ENCODE measurements at places on chromosomes 2 and 18.

DNA sequence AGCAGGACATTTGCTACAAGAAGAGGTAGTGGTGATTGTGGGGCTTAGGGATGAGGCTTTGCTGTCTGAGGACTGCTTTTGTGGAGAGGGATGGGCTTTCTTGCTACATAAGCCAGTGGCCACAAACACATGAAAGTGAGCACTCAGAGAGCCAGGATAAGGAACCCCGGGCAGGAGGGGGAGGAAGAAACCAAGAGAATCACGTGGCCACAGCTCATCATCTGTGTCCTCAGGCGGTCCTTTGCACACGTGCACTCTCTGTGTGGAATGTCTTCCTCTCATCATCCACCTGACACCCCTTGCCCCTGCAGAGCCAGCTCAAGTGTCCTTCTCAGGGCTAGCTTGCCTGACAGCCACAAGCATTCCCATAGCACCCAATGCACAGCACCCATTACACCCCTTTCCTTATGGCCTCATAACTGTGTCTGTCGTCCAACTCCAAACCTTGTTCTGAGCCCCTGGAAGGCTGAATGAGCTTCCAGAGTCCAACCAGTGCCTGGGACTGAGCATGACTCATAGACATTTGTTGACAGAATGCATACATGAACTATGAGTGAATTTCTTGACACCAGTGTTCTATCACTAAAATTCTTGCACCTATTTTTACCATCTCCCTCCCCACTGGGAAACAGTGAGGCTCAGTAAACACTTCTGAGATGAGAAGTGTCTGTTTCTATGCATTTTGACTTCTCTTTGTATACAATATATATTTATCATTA is 398.3 kb downstream of the ALK start:
- no peak for DNase-seq

DNA sequence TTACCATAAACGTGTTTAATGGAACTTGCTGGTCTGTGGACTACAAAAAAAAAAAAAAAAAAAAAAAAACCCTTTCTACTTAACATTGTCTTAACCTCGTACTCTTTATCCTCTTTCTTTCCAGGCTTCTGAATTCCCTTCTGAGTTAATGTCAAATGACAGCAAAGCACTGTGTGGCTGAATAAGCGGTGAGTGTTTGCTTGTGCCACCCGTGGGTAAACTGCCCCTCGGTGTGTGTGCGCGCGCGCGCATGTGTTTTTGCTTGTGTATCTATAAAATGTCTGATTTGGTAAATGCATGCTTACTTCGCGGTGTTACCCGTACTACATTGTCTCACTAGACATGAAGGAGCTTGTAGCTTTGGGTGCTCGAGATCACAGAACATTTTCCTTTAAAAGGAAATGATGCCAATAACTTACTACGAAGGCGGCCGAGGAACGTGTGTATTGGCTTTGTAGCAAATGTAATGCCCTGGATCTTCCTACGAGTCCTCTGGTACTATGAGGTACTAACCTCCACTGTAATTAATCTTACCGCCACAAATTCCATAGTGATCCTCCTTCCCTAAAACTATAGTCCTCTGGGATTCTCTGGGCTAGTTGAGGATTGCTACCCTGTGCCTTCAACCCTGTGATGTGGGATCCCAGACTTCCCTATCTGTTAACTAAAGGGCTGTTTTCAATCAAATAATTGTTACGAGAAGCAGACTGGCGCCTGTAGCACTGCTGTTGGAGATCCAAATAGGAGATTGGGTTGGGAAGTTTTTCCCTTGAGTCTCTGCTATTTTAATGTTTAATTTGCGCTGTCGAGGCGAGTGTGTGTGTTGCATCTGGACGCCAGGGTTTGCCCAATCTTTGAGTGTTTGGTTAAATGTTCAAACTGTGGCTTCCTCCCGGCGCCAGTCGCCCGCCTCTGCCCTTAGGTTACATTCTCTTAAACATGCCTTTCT is 1.1 kb downstream of the ID2 start:
- DNase-seq, result no peak

- no peak for DNase-seq
Observed at GRCh38 chr2:189751080-189751658, 11.4 kb downstream of the OSGEPL1 start.

DNA sequence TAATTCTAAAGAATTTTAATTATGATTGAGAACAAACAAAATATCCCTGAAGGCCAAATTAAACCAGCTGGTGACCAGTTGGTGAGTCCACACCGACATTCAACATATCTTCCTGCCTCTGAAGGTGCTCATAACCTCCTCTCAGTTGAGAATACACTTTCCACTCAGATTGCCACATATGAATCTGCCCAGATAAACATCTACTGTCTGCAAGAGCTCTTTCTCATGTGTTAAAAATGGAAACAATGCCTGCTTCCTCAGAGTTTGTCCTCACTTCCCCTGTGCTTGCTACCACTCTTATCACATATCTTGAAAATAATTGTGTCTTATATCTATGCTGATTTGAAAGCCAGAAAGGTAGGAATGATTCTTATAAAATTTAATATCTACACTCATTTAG is 177.7 kb upstream of the GULP1 start:
- peak; percentile 8 for DNase-seq

GRCh38 chr18:75612456-75612855 is 185.0 kb upstream of the SMIM21 start:
- DNase-seq, result no peak

- DNase-seq, result no peak
Observed at GRCh38 chr18:50559752-50560680, at the start of gene MAPK4. MAPK4 (plus strand) TSS chr18:50560087; CDS start chr18:50663959, 103,872 bp downstream.

DNA sequence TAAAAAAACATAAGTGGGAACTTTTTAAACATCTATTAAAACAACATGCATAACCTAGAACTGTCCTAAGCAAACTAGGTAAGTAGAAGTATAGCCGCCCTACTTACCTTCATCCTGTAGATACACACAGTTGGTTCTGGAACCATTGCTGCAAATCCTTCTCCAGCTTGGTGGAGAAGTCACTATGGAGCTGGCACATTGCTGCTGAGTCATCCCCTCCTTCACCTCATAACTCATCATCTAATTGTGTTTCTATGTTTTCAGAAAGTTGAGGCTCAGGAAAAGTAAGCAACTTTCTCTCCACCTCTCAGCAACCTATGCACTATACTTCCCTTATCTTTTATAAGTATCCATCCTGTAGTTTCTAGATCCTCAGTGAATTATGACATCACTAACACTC is 269.8 kb upstream of the MMADHC start:
- no peak for DNase-seq

DNA sequence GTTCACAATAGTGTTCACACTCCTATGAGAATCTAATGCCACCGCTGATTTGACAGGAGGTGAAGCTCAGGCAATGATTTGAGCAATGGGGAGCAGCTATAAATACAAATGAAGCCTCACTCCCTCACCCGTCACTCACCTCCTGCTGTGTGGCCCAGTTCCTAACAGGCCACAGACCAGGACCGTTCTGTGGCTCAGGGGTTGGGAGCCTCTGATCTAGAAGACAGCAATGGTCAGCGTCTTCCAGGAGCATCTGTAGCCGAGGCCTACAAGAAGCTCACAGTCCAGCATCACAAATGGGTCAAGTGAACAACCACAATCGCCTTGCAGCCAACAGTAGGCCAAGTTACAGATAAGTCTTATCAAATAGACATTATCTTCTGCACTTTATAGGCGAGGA is 110.0 kb upstream of the SLC66A3 start:
- DNase-seq, result no peak

GRCh38 chr2:88016960-88017779 is 823 bp upstream of the RNU2-63P start:
- no peak for DNase-seq

- DNase-seq, result no peak
Observed at GRCh38 chr2:41597680-41598079, 450.1 kb upstream of the PKDCC start.

GRCh38 chr2:164464376-164464775 is 156.9 kb downstream of the GRB14 start:
- no peak for DNase-seq

DNA sequence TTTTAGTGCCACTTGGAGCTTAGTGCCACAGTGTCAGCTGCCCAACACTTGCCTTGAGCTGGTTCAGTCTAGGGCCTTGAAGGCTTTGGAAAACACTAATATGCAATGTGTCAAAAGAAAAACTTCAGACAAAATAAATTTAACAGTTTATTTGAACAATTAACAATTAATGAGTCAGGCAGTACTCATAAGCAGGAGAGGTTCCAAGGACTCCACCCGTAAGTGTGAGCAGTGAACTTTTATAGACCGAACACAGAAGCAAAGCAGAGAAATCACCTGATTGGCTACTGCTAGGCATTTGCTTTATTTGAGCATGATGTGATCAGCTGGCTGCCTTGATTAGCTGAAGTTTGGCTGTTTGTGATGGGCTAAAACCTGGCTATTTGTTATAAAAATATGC is 49.5 kb upstream of the TBC1D8 start:
- DNase-seq, result no peak

GRCh38 chr2:2664989-2665833 is 334.1 kb upstream of the MYT1L start:
- DNase-seq, result no peak

DNA sequence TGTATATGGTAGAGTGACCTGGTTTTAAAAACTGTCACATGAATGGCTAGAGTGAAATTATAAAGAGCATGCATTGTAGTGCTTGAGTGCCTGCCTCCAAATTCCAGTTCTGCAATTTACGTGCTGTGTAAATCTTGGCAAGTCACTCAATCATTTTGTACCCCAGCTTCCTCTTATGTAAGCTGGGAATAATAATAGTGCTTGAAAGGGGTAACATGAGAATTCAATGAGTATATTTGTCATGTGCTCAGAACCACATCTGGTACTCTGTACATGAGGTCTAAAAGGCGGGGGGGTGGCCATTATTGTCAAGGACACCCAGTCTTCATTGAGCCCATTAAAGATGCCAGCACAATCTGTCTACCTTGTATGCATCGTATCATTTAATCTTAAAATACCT is 214.8 kb downstream of the MC4R start:
- DNase-seq, result no peak

GRCh38 chr2:202749477-202749876 is 114.7 kb downstream of the FAM117B start:
- DNase-seq, result no peak

- DNase-seq, result no peak
Observed at GRCh38 chr2:159773426-159773825, 24.6 kb downstream of the CD302 start.

DNA sequence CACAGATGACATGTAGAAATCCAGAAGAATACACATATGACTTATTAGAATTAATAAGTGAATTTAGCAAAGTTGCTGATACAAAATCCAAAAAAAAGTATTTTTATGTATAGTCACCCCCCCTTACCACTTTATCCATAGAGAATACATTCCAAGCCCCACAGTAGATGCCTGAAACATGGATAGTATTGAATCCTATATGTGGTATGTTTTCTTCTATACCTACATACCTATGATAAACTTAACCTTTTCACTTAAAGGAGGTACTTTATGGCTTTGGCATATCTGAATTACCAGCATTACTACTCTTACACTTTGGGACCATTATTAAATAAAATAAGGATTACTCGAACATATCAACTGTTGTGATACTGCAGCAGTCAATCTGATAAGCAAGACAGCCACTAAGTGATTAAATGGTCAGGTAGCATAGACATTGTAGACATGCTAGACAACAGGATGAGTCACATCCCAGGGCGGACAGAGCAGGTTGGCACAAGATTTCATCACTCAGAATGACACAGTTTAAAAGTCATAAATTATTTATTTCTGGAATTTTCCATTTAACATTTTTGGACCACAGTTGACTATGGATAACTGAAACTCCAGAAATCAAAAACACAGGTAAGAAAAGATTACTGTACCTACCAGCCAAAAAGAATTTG is 208.2 kb upstream of the CHAC2 start:
- DNase-seq, result no peak

- no peak for DNase-seq
Observed at GRCh38 chr2:58604096-58604495, 363.0 kb upstream of the FANCL start.

- no peak for DNase-seq
Observed at GRCh38 chr2:134185639-134186038, 68.2 kb upstream of the MGAT5 start.

- DNase-seq, result no peak
Observed at GRCh38 chr18:51753365-51754057, 556.0 kb upstream of the MEX3C start.

DNA sequence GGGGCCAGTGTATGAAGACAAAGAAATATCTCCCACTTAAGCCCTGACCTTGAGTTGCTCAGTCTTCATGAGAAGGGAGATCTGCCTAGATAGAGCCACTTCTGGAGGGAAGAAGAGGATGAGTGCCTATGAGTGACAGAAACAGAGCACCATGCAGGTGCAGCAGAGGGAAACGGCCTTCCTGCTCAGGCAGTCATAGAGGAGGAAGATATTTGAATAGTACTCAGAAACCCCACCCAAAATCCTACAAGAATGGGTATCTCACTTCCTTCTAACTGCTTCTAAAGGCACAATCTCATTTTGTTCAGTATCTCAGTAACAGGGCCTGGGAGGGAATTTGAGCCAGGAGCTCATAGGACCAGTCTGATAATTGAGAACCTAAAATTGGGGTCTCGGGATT is 339.3 kb downstream of the ALK start:
- no peak for DNase-seq

DNA sequence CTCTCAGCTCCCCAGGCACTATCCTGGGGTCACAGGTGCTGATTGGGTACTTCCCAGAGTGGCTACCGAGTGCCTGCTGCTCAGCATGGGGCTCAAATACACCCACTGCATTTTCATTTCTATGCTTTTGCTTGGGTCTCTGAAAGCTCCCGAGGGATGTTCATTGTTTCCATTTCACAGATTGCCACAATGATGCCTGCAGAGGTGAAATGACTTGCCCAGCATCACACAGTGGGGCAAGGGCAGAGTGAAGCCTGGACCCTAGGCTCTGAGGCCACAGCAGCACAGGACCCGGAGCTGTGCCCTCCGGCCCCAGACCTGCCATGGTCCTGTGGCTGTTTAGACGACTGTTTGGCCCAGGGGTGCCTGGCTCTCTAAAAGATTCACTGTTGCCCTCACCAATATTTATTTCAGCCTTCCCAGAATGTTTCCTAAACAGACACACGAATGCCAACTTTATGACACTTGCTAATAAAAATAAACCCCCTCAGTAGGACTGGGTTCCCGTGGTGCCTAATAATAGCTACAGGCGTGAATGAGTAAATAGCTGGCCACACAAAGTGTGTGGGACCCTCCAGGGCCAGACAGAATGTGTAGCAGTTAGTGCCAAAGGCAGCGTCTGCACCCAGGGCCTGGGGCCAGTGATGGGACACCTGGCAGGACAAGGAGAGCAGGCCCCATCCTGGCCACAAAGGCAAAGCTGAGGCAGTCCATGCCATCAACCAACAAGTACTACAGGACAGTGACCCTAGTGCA is 11.5 kb upstream of the ST8SIA5 start:
- no peak for DNase-seq

- DNase-seq, result no peak
Observed at GRCh38 chr18:23268641-23269040, 133.4 kb downstream of the CABLES1 start.

DNA sequence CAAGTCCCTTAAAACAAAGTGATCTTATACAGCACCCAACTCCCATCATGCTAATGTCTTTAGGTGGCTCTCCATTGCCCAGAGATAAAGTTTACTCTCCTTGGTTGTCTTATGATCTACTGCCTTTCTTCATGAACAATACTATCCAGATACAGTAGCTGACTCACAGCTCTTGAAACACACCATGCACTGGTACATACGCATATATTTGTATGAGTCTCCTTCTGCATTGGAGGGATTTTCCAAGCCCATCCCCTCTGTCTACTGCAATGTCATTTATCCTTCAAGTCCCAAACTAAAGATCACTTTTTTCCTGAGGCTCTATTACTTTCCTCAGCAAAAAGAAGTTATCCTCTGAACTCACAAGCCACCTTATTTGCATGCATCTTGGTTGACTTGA is 84.7 kb upstream of the LRATD1 start:
- DNase-seq, result no peak

GRCh38 chr2:172361360-172361759 is 66.0 kb upstream of the ITGA6 start:
- DNase-seq, result no peak
